ENCODE measurements at places on chromosomes 5 and 9.
A peak's percentile ranks its signal among the peaks of the same experiment; 100 is the strongest.

GRCh38 chr5:78648359-78649210, at the start of gene LHFPL2:
Gene LHFPL2, minus strand, starts transcription at chr5:78648772. Its CDS starts 138,559 bp downstream, at chr5:78510213.
- DNase-seq: peak; percentile 51

GRCh38 chr5:53006911-53007890, 18.0 kb downstream of the ITGA2 start:
- no peak for DNase-seq

- DNase-seq: no peak
Measured at GRCh38 chr9:124365036-124365435, 50.2 kb downstream of the PSMB7 start.

- DNase-seq: no peak
Measured at GRCh38 chr5:14449052-14449661, 132.4 kb upstream of the OTULINL start.

- no peak for DNase-seq
Measured at GRCh38 chr5:69368458-69369339, 621 bp downstream of the AK6 start.

DNA sequence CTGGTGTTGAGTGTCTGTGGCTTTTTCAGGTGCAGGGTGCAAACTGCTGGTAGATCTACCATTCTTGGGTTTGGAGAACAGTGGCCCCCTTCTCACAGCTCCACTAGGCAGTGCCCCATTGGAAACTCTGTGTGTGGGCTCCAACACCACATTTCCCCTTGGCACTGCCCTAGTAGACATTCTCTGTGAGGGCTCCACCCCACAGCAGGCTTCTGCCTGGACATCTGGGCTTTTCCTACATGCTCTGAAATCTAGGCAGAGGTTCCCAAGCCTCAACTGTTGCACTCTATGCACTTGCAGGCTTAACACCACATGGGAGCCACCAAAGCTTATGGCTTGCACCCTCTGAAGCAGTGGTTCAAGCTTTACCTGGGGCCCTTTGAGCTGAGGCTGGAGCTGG, 80.9 kb downstream of the BARX1 start:
- no peak for DNase-seq

- DNase-seq: no peak
Measured at GRCh38 chr5:117201001-117201400, 626.4 kb upstream of the SEMA6A start.
